ENCODE measurements at places on chromosomes 7 and 10. TPM values are rescaled to one million over a fixed set of nuclear protein-coding genes. Genes with fewer than 3 reads are reported as not detected.

The SLC18A2 gene
- 0.22 TPM for total RNA-seq

The LOXL4 gene
- total RNA-seq, result 0.51 TPM

The NKX2-3 gene
- not detected for total RNA-seq

The CPED1 gene
- 26.2 TPM for total RNA-seq

The DNAAF5 gene
- total RNA-seq, result 19.3 TPM

The KCNH2 gene
- total RNA-seq, result 88.9 TPM

The CNPY1 gene
- not detected for total RNA-seq

The HPSE2 gene
- not detected for total RNA-seq

The EZH2 gene
- total RNA-seq, result 1.1 TPM

The DYNC1I1 gene
- total RNA-seq, result 35.6 TPM

The SFTPA1 gene
- 0.22 TPM for total RNA-seq

The MMD2 gene
- not detected for total RNA-seq

The SLC39A12 gene
- total RNA-seq, result not detected

The ANXA8 gene
- total RNA-seq, result 0.24 TPM

The ZNF467 gene
- 5.2 TPM for total RNA-seq

The ADAMTS14 gene
- total RNA-seq, result 0.16 TPM

The CLRN3 gene
- total RNA-seq, result not detected

The ANKRD61 gene
- total RNA-seq, result not detected

The PRKG1 gene
- total RNA-seq, result 28.2 TPM

The C7orf25 gene
- total RNA-seq, result 5.5 TPM

The COL28A1 gene
- total RNA-seq, result 6.7 TPM

The CDHR3 gene
- total RNA-seq, result 12.4 TPM

The LAMB1 gene
- 62.1 TPM for total RNA-seq

The GRID2IP gene
- not detected for total RNA-seq

The SPDYE8 gene
- not detected for total RNA-seq

The C10orf62 gene
- total RNA-seq, result 0.48 TPM

The PALD1 gene
- total RNA-seq, result 4.6 TPM

The PRSS37 gene
- total RNA-seq, result not detected

The COL17A1 gene
- not detected for total RNA-seq

The RAMP3 gene
- total RNA-seq, result 31.2 TPM

The RELN gene
- total RNA-seq, result 0.56 TPM

The TACC2 gene
- 349 TPM for total RNA-seq

The UTF1 gene
- total RNA-seq, result not detected

The POMZP3 gene
- total RNA-seq, result 7.2 TPM

The ZNF727 gene
- total RNA-seq, result 1.8 TPM

The RBP4 gene
- total RNA-seq, result 4.9 TPM

The GRM3 gene
- total RNA-seq, result not detected

The ZMIZ1 gene
- total RNA-seq, result 44.8 TPM

The AFAP1L2 gene
- 5.3 TPM for total RNA-seq

The HOXA11 gene
- not detected for total RNA-seq

The ERVW-1 gene
- total RNA-seq, result not detected

The MBLAC1 gene
- 2.6 TPM for total RNA-seq

The CROT gene
- total RNA-seq, result 6.7 TPM

The SLC13A4 gene
- total RNA-seq, result not detected

The NRCAM gene
- total RNA-seq, result 0.27 TPM

The PLXNA4 gene
- total RNA-seq, result 17.3 TPM

The TBX20 gene
- total RNA-seq, result 124 TPM

The OR6V1 gene
- total RNA-seq, result not detected

The CCDC6 gene
- total RNA-seq, result 15.0 TPM

The TUBAL3 gene
- 0.11 TPM for total RNA-seq

The DENND11 gene
- total RNA-seq, result 8.6 TPM

The RHBDD2 gene
- total RNA-seq, result 16.3 TPM

The C10orf143 gene
- total RNA-seq, result 2.2 TPM

The HOXA4 gene
- total RNA-seq, result 0.97 TPM

The GDF2 gene
- total RNA-seq, result not detected

The HMX3 gene
- not detected for total RNA-seq

The ANXA8L1 gene
- total RNA-seq, result 0.81 TPM

The LRRD1 gene
- not detected for total RNA-seq

The BAIAP2L1 gene
- 1.6 TPM for total RNA-seq
